ENCODE measurements at places on chromosomes 1 and 21. TPM values are rescaled to one million over a fixed set of nuclear protein-coding genes. Genes with fewer than 3 reads are reported as not detected.
A peak's percentile ranks its signal among the peaks of the same experiment; 100 is the strongest.

DNA sequence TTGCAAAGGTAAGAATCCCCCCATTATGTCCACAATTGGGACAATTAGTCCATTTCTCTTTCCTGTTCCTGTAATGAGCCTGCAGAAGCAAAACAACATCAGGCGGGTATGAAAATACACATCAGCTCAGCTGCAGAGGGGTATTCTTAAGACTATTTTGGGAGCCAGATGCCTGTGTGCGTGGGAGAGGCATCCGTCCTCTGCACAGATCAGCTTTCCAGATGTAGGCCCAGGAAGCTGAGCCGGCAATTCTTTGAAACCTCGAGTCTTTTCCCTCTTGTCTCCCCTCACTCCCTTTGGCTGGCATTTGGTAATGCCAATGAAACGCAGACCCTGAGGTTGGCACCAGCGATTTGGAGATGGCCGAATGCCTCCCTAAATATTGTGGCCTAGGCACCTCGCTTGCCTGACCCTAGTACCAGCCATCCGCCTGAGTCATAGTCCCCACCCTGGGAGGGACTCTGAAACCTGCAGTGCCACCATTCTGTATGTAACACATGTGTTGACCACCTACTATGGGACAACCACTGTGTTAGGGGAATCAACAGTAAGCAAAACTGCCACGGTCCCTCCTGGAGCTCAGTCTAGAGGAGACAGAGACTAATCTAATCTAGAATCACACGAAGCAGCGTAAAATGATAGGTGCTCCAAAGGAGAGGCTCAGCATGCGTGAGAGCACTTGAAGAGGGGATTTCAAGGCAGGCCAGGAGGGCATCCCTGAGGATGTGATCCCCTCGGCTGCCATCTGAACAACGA is 603.0 kb downstream of the MATN1 start:
- H3K4me3 ChIP-seq, result no peak overlapping the region

DNA sequence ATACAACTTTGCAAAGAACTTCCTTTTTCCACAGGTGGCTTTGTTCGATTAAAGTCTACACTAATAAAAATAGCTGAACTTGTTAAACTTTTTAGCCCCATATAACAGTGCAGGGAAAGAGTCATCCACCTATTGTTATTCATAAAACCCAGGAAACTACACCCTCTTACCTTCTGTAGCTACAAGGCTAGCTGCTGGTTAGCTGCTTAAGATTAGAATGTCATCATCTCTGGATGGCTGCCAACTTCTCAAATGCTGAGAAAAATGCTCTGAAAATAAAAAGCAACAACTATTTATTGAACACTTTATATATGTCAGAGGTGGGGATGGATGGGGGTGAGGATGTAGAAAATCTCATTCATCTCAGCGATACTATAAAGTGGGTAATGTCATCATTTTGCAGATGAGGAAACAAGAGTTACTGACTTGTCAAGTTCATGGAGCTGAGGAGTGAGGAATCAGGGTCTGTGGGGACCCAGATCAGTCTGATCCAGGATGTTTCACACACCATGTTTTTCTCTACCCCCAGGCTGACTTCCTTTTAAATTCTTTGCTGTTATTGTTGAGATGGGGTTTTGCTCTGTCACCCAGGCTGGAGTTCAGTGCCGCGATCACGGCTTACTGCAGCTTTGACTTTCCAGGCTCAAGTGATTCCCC is 17.1 kb downstream of the ATP5PF start:
- H3K4me1 ChIP-seq, result peaks cover 12% of the 10 kb centered on the region
- H3K27ac ChIP-seq, result no peak overlapping the region
- H3K4me3 ChIP-seq, result no peak overlapping the region
- H3K27me3 ChIP-seq, result no peaks in the 10 kb centered on the region
- peaks cover 64% of the 10 kb centered on the region for H3K36me3 ChIP-seq

DNA sequence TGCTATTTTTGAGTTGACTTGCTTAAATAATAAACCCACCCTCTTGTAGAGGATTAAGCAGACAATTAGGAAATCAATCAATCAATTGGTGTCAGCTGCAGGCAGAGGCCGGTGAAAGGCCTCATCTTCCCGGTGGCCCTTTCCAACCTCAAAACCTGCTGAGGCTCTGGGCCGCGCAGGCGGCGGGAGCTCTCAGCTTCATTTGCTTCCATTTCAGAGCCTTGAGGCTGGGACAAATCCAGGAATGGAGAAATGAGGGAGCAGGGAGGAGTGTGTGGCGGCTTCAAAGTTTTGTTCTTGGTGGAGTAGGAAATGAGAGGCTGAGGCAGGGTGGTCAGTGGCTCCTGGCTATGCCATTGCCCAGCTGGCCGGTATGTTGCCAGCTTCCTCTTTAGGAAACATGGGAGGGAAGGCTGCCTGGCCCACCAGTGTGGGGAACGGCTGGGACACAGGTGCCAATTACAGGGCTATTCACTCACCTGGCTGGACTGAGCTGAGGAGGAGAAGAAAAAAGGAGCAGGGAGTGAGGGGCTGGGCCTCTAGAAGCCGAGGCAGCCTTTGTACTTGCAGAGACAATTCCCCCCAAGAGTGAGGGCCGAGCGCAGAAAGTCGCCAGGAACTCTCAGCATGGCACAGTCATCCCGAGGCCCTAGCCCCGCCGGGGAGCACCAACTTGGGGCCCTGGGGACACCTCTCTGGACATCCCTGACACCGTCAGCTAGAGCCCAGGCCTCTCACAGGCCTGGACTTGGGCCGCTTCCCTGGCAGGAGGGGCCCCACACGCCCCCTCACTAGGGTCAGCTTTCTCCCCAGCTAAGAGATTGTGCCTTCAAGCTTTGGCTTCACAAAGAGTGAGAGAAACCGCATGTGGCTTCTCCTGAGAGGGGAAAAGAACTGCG is 4.4 kb downstream of the POU3F1 start:
- H3K27ac ChIP-seq, result no peak overlapping the region
- no peaks in the 10 kb centered on the region for H3K36me3 ChIP-seq
- peaks cover 33% of the 10 kb centered on the region for H3K27me3 ChIP-seq
- H3K4me1 ChIP-seq, result peaks cover 9% of the 10 kb centered on the region
- H3K4me3 ChIP-seq, result no peak overlapping the region

DNA sequence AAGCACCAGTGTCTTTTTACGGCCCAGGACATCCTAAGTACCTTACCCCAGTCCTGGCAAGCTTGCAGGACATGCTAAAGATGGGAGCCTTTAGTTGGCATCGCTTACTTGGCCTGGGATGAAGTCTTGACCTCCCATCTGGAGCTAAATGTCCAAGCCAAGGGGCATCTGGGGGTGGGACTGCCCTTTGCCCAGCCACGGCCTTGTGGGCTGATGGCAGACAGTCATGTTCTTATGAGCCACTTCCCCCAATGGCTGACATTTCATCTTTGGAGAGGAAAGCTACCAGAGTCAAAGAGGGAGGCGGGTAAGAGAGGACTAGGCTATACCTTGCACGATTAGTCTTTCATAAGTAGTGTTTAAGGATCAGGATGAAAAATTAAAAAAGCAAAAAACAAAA is 32.2 kb downstream of the OPTC start:
- no peaks in the 10 kb centered on the region for H3K27me3 ChIP-seq
- H3K4me1 ChIP-seq, result peaks cover 26% of the 10 kb centered on the region
- no peak overlapping the region for H3K27ac ChIP-seq

- peak overlapping the region; percentile 94 for H3K27ac ChIP-seq
- peak overlapping the region; percentile 90 for H3K4me3 ChIP-seq
- no peaks in the 10 kb centered on the region for H3K36me3 ChIP-seq
- H3K4me1 ChIP-seq, result peaks cover 28% of the 10 kb centered on the region
- no peak for DNase-seq
Measured at GRCh38 chr1:150362721-150363425, 1.1 kb upstream of the RPRD2 start.

DNA sequence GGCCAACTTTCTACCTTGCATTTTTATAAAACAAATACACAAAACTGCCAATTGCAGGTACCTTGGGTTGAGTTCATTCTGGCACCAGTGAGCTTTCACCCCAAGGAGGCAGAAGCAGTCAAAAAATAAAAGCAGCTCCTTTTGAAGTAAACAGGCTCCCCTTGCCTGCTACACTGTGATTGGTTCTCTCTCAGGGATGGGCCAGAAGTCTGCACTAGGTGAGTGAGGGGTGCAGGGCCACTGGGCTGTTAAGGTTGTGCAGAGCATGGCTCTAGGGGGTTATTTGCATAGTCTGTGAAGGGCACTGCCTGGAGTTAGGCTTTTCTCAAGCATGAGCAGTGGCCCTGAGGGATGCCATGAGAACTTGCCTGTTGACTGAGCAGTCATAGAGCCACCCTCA is 39.1 kb downstream of the AKNAD1 start:
- no peaks in the 10 kb centered on the region for H3K4me1 ChIP-seq
- no peak overlapping the region for H3K27ac ChIP-seq
- no peak overlapping the region for H3K4me3 ChIP-seq

GSTM5 gene
- 3.2 TPM for total RNA-seq

All from heart right ventricle (tissue), 16 donors.